ENCODE measurements at places on chromosomes 1 and 21.

- no peak for DNase-seq
Observed at GRCh38 chr1:15958793-15959192, 17.1 kb downstream of the ZBTB17 start.

DNA sequence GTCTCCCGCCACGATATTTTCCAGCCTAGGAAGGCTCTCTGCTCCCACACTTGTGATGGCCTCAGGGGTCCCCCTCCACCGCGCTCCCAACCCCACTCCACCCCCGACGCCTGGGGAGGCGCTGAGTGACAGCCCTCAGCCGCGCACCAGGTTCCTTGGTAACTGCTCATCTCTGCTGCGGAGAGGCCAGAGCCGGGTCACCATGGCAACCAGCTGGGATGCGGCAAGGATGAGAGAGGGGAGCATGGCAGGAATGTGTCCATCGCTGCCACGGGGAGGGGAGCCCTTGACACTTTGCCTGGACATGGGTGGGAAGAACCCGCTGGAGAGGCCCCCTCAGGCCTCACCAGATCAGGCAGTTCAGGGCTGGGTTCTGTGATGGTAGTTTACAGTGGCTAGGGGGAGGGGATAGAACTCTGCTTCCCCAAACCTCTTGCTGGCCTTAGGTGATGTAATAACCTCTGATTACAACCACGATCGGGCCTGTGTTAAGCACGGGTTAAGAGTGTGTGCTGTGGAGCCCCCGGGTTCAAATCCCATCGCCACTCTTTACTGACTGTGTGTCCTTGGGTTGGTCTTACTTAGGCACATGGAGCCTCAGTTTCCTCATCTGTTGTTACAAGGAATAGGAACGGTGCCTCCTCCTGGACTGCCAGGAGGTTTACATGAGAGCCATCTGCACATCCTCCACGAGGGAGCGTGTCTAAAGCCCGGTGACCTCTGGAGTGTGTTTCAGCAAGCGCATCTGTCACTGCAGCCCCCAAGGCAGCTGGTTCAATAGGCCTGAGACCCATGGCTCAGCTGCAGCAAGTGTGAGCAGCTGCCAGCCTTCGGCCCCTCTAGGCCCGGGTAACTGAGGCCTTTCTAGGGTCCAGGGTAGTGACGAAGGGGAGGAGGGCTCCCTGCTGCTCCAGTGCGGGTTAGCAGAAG is 6.3 kb downstream of the KIF17 start:
- DNase-seq: no peak

DNA sequence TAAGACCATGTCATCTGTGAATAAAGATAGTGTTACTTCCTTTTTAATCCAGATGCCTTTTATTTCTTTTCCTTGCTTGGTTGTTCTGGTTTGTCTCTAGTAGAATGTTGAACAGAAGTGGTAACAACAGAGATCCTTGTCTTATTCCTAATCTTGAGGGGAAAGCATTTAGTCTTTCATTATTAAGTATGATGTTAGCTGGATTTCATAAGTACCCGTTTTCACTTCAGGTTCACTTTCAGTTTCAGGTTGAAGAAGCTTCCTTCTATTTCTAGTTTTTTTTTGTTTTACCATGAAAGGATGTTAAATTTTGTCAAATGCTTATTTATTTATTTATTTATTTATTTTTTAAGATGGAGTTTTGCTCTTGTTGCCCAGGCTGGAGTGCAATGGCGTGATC is 22.3 kb upstream of the AGPAT3 start:
- no peak for DNase-seq

GRCh38 chr1:1085171-1085841 is 11.2 kb upstream of the RNF223 start:
- no peak for DNase-seq

GRCh38 chr1:11448373-11449099 is 30.4 kb upstream of the DISP3 start:
- DNase-seq: no peak

DNA sequence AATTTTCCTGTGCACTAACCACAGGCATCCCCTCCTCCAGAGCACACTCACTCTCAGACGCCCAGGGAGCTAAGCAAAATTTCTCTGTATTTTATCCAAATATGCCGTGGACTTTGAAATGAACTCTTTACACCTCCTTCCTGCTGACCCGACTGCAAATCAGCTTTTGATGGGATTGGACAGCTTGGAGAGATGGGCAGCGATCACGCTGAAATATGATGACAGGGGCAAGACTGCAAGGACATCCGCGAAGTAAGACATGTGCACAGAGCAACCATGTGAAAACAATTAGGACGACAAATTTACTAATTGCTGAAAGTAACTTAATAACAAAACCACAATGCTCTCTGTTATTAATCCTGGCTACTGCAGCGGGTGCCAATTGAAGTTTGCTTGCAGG is 64.6 kb upstream of the CLDN14 start:
- DNase-seq: no peak

DNA sequence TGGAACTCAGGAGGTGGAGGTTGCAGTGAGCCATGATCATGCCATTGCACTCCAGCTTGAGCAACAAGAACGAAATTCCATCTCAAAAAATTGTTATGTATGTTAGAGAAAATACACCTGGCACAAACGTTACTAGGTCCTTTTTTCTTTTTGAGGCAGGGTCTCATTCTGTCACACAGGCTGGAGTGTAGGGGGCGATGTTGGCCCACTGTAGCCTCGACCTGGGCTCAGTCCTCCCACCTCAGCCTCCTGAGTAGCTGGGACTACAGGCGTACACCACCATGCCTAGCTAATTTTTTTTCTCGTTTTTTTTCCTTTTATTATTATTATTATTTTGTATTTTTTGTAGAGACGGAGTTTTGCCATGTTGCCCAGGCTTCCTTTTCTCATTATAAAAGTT is 4.4 kb downstream of the HAX1 start:
- DNase-seq: no peak

DNA sequence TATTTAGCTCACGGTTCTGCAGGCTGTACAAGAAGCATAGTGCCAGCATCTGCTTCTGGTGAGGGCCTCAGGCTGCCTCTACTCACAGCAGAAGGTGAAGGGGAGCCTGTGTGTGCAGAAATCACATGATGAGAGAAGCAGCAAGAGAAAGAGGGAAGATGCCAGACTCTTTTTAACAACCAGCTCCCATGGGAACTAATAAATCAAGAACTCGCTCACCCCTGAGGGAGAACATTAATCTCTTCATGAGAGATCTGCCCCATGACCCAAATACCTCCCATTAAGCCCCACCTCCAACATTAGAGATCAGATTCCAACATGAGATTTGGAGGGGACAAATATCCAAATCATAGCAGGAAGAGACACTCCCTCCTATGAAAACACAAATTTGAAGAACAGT is 74.1 kb downstream of the OLFML2B start:
- DNase-seq: no peak
